Esophagus squamous epithelium (tissue), 5 donors: ENCODE measurements at places on chromosomes 6 and 20.

DNA sequence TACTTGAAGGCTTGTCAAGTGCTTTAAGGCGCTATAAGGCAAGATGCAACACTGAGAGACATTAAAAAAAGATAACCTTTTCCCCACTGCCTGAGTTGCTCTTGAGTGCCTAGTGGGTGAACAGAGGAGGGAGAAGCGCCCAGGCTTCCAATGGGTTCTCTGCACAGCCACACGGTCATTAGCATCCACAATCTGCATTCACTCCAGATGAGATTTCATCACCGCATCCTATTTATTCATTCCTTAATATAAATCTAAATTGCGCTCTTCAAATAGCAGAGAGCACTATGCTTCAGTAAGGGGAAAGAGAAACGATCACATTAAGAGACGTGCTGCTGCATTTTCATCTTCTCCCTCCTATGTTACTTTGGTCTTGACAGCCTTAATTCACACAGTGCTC is 219.2 kb downstream of the ATXN1 start:
- no peak for DNase-seq

DNA sequence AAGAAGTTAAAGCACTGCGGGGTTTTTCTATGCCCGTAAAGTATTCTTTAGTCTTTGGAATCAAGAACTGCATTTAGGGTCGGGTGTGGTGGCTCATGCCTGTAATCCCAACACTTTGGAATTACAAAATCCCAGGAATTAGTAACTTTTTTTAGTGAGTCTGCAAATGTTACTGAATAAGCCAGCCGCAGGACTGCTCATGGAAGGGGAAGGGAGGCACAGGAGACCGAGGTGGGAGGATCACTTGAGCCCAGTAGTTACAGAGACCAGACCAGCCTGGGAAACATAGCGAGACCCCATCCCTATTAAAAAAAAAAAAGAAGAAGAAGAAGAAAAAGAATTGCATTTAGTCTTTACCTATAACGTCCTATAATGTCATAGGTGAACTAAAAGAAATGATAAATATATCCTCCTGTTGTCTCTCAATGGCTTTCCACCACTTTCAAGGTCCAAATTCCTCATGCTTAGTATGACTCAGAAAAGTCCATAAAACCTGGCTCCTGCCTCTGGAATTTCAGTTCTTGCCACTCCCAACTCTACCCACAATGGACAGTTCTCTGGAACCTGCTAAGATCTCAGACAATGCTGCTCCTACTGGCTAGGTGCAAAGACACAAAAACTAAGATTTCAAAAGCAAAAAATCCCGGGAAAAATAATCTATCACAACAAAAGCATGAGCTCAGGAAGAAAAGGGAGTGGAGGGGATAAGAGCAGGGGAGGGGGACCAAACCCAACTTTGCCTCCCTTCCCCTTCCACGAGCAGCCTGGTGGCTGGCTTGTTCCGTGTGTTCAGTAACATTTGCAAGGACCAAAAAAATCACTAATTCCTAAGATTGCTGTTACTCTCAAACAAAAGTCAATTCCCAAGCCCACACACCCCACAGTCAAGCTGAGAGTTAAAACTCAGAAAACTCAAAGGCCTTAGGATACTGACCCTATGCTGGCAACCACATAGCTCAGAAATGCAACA is 39.0 kb downstream of the B4GALT5 start:
- no peak for DNase-seq

DNA sequence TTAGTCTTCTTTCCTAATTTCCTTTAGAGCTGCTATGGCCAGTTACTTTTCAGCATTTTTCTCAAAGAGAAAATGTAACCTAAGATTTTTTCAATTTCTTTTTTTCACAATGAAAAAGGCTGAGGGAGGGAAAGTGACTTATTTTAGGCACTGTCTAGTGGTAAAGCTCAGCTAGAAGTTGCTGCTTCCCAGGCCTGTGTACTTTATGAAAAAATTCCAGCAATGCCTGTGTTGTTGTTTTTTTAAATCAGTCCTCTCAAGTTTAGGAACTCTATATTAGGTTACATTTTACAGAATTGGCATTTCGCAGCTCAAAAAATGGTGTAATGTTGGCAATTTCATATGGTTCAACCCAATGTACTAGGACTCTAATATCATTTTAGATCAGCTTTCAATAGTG is 269.6 kb downstream of the ARID1B start:
- DNase-seq, result no peak

GRCh38 chr6:16314296-16314695 is 75.9 kb downstream of the GMPR start:
- DNase-seq, result no peak

- no peak for DNase-seq
Observed at GRCh38 chr6:47144306-47144705, 102.2 kb upstream of the ADGRF1 start.

DNA sequence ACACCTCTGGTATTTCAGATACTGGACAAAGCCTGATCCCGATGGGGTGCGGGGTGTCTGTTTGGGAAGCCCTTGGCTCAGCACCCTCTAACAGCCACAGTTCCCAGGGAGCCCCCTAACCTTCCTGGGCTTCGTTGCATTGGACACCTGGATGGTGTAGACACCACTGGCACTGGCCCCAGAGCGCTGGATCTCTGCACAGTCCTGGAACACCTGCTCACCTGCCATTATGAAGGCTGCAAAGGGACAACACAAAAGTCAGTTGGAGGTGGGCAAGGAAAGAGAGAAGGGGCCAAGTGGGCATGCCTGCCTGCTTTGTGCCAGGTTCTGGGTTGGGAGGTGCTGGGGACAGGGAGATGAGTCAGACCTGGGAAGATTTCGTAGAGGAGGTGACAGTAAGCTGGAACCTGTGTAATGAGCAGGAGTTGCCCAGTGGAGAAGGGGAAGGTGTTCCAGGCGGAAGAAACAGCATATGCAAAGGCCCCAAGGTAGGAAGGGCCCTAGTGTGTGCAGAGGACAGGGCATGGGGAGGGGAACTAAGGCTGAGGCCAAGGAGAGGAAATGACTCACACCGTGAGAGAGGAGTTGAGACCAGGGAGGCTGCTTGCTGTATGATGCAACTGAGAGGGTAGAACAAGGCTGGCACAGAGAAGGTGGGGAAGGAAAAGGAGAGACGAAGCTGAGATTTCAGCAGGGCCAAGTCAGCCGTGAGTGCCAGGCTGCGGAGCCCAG is 34.9 kb downstream of the ANGPT4 start:
- no peak for DNase-seq

DNA sequence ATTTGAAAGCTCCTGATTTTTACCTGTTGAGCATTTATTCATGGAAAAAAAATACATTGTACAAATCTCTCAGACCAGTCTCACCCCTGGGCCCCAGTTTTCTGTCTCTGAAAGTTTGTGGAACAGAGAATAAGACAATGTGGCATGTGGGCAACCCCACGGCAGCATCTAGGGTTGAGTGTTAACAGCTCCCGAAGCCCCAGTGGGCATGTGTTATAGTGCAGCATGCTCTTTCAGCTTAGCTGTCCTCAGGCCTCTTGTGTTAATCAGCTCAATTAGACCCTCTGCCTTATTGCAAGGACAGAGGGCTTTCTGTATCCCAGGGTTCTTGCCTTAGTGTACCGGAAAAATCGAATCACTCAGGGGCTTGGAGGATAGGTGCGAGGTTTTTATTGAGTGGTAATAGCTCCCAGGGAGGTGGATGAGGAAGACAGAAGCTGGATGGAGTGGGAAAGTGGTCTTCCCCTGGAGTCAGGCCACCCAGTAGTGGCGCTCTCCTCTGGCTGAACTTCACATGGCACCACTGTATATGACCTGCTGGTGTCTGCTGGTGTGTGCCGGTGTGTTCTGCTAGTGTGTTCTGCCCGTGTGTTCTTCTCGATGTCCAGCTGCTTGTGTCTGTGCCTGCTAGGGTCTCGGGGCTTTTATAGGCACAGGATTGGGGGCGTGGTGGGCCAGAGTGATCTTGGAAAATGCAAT is 382.8 kb downstream of the EPM2A start:
- no peak for DNase-seq

DNA sequence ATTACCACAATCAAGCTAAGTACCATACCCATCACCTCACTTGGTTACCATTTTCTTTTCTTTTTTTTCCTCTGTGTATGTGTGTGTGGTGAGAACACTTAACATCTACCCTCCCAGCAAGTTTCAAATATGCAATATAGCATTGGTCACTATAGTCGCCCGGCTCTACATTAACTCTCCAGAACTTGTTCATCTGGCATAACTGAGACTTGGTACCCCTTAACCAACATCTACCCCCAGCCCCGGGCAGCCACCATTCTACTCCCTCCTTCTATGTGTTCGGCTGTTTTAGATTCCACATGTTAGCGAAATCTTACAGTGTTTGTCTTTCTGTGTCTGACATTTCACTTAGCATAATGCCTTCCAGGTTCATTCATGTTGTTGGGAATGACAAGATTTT is 89.0 kb upstream of the TOP1 start:
- DNase-seq, result no peak
